ENCODE measurements at places on chromosomes 1 and 21.

GRCh38 chr21:43924421-43925095, 59.5 kb downstream of the AGPAT3 start:
- no peak for DNase-seq

DNA sequence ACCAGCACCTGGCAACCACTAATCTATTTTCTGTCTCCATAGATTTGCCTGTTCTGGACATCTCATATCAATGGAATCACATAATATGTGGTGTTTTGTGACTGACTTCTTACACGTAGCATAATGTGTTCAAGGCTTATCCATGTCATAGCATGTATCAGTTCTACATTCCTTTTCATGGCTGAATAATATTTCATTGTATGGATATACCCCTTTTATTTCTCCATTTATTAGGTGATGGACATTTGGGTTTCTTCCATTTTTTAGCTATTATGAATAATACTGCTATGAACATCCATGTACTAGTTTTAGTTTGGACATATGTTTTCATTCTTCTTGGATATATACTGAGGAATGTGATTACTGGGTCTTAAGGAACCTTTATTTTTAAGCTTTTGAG, 78.0 kb upstream of the OLIG2 start:
- DNase-seq = no peak

DNA sequence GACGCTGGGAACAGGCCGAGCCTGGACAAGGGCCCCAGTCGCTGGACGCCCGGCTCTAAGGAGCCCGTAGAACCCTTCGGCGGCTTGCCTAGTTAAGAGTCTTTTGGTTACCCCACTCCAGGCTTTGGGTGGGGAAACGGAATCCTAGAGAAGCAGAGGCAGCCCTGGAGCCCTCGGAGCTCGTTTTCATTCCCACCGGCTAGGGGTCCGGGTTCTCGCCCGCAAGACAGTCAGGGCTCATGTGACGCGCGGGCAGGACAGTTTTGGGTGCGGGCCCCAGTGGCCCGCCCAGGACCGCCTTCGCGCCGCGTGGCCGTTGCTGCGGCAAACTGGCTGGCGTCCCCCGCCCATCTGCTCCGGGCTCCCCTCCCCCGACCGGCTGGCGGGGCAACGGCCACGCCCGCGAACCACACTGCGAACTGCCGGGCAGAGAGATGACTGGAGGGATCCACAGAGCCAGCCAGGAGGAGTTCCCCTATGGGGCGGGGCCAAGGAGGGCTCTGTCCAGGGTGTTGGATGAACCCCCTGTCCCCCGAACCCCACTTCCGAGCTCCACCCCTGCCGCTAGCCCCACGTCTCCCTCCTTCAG, 829 bp upstream of the HES2 start:
- no peak for DNase-seq

GRCh38 chr1:80533775-80534334, 1266.9 kb upstream of the ADGRL2 start:
- peak; percentile 11 for DNase-seq

- no peak for DNase-seq
Measured at GRCh38 chr1:180562640-180563025, 3.9 kb downstream of the OVAAL start.

Data from hindlimb muscle (tissue), 1 donor.